Nephron progenitor cell (in vitro differentiated cells): ENCODE measurements at places on chromosomes 1 and 21.

DNA sequence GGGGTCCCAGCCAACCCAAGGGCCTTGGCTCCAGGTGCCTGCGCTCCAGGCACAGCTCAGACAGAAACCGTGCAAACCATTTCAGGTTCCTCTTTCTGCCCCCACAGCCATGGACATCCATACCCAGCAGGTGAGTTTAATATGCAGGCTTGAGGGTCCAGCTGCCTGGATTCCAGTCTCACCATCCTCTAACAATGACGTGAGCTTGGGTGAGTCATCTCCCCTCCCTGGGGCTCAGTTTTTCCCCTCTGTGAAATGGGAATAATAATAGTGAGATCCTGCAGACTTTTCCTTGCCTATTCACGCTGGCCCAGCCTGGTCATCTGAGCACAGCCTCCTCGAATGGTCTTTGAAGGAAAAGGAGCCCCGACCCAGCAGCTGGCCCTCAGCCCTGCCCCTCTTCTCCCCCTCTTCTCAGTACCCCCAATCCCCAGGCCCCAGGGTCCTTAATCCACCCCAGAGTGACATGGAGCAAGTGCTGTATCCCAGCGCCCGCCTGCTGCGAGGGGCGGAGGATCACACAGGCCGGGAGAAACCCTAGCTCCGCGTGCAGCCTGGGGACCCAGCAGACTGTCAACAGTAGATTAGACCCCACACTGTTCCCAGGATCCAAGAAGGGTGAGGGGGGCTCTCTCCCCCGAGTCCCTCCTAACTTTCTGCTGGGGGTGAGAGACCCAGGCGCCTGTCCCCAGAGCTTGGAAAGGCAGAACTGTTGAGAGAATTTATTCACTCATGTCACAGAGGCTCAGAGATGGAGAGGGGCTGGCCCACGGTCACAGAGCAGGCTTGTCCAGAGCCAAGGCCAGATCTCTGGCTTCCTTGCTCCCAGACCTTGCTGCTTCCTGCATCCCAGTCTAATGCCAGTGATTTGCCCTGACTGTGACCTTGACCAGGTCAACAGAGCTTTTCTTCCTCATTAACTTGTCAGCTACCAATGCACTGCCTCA, 49.2 kb downstream of the TAS1R2 start:
- DNase-seq = no peak

DNA sequence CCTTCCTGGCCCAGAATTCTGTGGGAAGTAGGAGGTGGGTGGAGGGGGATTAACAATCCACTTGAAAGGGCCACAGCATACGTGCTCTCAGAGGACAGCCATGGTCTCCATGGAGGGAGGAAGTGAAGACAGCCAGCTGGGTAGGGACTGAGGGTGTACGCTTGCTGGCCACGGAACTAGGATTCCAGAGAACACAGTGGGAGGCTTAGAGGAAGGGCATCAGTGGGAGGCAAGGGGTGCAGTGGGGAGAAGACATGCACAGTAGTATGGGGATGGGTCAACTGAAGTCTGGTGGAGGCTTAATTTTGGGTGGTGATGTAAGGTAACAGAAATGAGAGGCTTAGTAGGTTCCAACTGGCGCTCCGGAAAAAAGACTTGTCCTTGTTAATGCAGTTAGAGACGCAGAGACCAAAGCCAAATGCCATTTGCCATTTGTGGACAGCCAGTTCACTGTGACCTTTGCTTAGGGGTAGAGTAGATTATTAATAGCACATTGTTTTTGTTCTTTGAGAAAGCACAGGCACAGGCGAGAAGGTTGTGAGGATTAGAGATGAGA, 103.0 kb downstream of the ZSCAN20 start:
- DNase-seq = no peak

- DNase-seq = peak; percentile 27
Observed at GRCh38 chr1:87330057-87330884, 1.6 kb downstream of the LMO4 start.

DNA sequence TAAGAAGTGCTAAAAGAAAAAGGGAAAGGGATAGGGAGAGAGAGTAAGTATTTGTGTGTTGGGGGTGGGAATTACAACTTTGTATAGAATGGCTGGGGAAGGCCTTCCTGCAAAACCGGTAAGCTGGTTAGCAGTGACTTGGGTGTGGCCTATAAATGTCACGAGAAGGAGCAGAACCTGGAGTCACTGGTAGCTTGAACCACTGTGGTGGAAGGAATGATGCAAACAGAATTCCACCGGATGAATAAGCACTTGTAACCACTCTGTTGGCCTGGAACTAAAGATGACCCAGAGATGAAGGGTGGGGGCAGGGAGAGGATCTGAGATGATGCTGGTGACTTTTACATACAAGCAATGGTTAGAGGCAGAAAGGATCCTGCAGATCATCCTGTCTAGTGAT, 8.9 kb downstream of the XKR8 start:
- no peak for DNase-seq

GRCh38 chr1:240611619-240612480, at the start of gene GREM2:
GREM2 (minus strand) TSS chr1:240612155; CDS start chr1:240493475, 118,680 bp downstream.
- DNase-seq = peak; percentile 73

- no peak for DNase-seq
Observed at GRCh38 chr1:204468206-204468605, 26.4 kb downstream of the PIK3C2B start.

GRCh38 chr1:163924041-163924440, 602.3 kb downstream of the NUF2 start:
- no peak for DNase-seq

GRCh38 chr1:30770150-30770549, 12.6 kb upstream of the LAPTM5 start:
- no peak for DNase-seq

DNA sequence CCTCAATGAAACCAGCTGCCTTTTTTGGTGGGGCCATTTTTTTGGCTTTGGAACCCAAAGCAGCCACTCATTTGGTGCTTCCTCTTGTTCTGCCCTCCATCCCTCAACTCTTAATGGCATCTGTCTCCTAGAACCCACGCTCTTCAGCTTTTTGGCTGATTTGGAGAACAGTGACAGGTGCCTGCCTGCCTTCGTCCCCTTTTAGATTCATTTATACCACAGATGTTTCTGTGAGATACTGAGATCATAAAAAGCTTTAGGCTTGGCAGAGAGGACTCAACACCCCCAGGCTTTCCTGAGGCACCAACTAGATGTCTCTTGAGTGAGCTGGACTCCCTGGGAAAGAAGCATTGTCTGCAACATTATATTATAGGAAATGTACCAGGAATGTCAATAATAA, 20.4 kb upstream of the YTHDF2 start:
- no peak for DNase-seq

GRCh38 chr1:110203021-110203661, 7.0 kb upstream of the KCNC4 start:
- DNase-seq = peak; percentile 69

DNA sequence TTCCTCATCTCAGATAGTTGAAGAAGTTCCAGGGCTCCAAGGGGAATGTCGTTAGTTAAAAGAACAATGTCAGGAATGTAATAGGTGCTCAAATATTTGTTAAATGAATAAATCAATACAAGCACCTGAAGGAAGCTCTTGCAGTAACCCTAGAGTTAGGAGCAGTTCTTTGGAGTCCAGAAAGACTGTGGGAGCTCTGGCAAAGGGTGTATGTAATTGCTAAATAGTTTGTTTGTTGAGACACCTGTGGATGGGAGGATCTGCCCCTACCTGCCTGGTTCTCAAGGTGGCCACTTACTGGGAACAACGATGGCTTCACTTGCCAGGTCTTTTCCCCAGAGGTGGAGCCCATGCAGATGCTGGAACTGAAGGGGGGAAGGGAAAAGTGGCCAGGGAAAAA, 27.5 kb upstream of the JUN start:
- DNase-seq = no peak

GRCh38 chr21:25501462-25501861, 105.8 kb downstream of the MRPL39 start:
- no peak for DNase-seq

DNA sequence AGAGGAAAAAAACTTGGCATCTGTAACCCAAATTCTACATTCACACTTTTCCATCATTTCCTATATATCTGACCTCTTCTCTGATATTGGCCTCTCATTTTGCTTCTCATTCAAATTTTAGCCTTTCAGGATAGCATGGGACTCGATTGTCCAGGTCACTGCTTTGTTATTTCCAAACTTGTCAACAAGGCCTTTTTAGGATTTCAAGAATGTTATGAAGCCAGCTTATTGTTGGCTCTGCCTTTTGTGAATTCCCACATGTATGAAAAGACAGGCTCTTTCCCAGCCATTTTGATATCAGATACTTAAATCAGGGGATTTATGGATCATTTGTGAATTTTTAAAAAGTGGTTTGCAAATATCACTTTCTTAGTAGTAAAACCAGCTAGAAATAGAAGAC, 663.5 kb downstream of the NCAM2 start:
- no peak for DNase-seq

DNA sequence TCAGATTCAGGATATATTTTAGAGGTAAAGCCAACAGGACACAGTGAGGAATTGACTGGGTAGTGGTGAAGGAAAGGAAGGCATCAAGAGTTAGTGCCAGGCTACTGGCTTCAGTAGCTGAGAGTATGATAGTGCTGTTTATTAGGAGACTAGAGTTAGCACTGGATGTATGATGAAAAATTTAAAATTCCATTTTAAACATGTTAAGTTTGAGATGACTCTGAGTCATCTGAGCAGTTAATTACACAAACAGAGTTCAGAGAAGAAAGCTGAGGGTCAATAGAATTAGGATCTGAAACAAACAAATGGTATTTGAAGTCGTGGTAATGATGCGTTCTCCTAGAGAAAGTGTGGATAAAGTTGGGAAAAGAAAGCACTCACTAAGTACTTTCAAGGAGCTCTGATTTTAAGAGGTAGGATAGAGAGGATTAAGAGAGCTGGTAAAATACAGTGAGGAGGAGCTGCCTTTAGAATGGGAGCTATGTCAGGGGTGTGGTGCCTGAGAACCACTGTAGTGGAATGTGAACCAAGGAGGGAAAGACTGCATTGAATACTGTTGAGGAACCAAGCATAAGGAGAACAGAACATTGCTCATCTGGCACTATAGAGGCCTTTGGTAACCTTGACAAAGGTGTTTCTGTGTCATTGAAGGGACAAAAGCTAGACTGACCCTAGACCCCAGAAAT, 21.7 kb upstream of the SHCBP1L start:
- no peak for DNase-seq
